Occipital lobe (tissue), 3 donors: ENCODE measurements at places on chromosomes 11 and 22. TPM values are rescaled to one million over a fixed set of nuclear protein-coding genes. Genes with fewer than 3 reads are reported as not detected.

The MYO7A gene
- total RNA-seq = 0.47 TPM

The MED15 gene
- total RNA-seq = 11.9 TPM

The PAFAH1B2 gene
- total RNA-seq = 325 TPM

GRCh38 chr22:38733329-38733723, 22.5 kb downstream of the SUN2 start:
- DNase-seq = no peak

GRCh38 chr11:2094354-2095197, 44.6 kb downstream of the IGF2 start:
- DNase-seq = no peak

DNA sequence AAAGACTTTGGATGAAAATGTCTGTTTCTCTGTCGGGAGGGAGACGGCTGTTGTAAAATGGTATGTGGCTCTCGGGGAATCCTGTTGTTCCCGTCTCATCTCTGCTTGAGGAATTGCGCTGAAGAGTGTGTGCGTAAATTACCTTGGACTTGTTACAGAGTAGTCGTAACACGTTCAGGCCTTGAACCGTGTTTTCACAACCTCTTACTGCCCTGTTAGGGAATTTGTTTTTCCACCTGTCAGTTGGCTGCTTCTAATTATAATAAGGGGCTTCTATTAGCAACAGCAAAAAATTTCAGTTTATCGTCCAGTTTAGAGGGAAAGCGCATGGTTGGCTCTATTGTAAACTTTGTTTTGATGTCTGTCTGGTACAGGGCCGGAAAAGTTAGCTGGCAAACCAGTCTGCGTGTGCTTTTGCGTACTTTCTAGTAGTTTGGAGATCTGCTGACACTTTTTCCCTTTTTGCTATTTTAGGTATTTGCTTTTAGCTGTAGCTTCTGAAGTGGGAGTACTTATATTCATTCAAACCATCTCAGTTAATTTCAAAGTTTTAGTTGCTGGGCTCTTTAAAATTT, 1.5 kb downstream of the HIPK3 start:
- no peak for DNase-seq

DNA sequence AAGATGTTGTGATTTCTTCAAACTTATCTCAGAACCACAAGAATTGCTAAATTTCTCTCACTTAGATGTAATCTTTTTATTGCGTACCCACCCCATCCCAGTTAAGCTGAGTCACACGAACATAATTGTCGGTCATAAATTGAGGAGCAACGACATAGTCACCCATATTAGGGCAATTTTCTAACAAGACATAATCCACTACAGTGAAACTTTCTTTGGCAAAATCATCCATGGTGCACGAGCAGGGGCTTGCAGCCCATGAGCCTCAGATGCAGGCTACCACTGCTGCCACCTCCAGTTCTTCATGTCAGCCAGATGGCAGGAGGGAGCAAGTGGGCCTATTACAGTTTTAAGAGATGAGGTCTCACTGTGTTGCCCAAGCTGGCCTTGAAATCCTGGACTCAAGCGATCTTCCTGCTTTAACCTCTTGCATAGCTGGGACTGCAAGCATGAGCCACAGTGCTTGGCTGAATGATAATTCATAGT, 70.3 kb upstream of the GRK2 start:
- DNase-seq = no peak

DNA sequence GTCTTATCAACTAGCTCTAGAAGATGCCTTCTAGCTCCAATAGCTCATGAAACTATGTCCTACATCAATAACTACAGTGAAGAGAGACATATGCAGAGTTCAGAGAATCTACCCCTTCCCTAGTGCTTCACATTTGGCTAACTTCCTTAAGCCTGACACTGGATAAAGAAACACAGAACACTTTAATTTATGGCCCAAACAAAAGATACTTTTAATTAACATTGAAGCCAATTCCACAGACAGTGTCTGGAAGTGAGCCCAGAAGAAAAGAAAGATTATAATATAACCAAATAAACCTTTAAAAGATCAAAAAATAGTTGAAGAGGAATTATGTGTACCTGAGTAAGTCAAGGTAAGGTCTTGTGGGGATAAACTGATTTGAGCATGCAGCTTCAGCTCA, 255.2 kb downstream of the C11orf87 start:
- DNase-seq = no peak

- no peak for DNase-seq
Observed at GRCh38 chr11:13310443-13310842, 32.9 kb downstream of the BMAL1 start.

DNA sequence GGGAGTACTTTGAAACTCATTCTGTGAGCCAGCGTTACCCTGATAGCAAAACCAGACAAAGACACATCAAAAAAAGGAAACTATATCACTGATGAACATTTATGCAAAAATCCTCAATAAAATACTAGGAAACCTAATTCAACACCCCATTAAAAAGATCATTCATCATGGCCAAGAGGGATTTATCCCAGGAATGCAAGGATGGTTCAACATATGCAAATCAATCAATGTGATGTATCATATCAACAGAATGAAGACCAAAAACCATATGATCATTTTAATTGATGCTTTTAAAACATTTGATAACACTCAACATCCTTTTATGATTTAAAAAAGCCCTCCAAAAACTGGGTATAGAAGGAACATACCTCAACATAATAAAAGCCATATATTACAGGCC, 19.8 kb downstream of the RRP8 start:
- no peak for DNase-seq

- DNase-seq = no peak
Observed at GRCh38 chr11:70314730-70315129, 44.2 kb downstream of the PPFIA1 start.

DNA sequence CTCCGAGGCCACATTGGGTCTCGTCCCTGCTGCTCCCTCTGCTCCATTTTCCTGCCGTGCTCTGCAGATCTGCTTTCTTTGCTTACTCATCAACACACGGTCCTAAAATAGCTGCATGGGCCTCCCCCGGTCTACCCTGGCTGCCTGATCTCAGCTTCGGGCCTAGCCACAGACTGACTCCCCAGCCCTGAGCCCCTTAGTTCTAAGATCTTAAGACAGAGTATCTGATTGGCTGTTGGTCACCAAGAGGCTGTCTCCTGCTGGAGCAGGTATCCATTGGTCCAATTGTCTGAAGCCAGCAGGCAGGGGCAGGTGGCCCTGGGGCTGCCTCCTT, 53.7 kb upstream of the NECTIN1 start:
- DNase-seq = peak; percentile 33

DNA sequence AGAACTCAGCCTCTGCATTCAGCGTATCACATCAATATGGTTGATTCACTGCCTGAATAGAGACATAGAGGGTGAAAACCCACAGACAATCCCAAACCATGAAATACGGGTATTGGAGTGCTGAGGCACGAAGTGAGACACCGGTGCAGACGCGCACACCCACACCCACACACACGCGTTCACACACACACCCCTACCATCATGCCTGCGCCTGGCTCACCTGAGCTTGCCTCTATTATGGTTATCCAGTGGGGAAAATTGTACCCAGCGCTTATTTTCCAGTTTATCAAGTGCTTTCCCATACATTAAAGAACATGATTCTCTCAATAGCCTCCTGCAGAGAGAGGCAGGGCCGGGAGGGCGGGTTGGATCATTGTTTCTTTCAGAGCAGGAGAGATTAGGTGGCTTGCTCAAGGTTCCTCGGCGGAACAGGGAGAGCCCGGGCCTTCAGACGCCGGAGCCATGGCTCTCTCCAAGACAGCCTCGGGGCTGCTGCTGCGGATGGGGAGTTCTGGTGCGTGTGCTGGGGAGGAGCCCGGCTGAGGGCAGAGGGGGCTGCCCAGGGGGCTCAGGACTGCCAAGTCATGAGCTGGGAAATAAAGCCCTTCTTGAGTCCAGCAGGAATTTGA, 78.9 kb upstream of the THY1 start:
- no peak for DNase-seq

GRCh38 chr22:30615543-30615954, 8.6 kb downstream of the TCN2 start:
- DNase-seq = no peak

DNA sequence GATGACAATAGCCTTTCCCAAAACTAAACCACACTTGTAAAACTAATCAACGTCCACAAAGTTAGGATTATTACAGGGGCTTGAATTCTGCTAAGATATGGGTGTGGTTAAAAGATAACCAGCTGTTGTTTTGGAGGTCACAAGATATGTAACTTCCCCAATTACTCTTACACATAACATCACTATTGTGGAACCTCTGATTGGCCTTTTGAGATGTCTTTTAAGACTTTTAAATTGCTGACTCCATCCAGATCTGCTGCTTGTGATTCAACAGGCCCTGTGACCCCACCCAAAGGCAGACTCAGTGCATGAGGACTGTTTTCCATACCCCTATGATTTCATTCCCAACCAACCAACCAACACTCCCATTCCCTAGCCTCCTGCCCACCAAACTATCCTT, 893.9 kb downstream of the OPCML start:
- DNase-seq = no peak

DNA sequence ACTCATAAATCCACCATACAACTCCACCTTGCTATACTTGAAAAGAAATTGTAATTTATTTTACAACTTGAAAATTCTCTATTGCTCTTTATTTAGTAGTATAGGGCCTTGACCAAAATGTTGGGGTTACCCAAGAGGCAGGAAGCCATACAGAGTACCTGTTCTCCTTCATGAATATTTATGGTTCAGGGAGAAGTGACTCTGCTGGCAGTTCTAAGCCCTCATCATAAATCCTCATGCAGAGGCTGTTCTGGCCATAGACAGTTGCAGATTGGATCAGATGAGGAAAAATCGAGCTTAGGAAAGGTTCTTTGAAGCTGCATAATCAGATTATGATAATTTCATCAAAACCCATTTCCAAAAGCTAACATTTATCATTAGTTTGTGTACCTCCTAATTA, 449.4 kb upstream of the TENM4 start:
- DNase-seq = no peak
